ENCODE measurements at places on chromosomes 16 and 17.

DNA sequence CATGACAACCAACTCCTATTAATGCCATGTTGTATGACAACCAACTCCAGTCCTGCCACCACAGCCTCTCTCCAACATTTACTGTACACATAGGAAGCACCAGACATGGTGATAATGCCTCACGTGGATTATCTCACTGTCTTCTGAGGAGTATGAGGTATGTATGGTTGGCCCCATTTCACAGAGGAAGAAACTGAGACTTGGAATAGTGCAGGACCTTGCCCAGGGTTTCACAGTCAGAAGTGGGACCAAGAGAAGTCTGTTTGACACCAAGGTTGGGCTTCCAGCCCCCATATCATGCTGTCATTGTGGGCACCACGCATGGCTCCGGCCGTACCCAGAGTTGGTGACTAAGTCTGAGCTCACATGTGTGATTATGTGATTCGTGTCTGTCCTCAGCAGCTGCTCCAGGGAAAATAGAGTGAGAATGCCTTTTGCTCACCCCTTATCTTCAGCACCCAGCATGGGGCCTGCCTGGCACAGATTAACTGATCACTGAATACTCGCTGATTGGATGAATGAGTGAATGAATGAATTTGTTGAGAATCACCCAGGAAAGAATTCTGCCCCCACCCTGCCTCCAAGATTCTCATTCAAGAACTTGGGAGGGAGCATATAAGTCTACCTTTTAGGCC is 204.1 kb upstream of the NLRP1 start:
- DNase-seq: peak; percentile 53

DNA sequence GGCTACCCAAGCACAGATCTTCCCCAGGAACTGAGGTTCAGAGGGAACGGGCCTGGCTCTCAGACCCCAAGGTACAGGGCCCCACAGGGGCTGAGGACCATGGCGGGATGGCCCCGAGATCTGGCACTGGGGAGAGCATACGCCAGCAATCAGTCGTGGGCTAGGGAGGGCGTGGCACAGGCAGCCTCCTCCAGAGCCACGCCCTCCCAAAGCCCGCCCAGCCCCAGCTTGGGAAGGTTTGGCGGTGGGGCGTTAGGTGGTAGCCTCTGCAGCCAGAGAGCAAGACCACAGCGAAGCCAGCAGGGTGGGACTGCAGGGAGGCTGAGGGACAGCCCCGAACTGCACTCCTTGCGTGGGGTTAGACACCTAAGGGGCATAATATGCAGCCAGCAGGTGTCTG is 11.6 kb downstream of the WNT9B start:
- no peak for DNase-seq

GRCh38 chr17:50187394-50187725 is 14.1 kb downstream of the COL1A1 start:
- no peak for DNase-seq

- no peak for DNase-seq
These were observed 10.0 kb downstream of the ZNF689 start for GRCh38 chr16:30600215-30600614.

GRCh38 chr17:8397636-8398035 is at the start of gene RNF222:
Gene RNF222 (minus strand): TSS chr17:8397827. CDS start chr17:8393461, 4,366 bp downstream.
- DNase-seq: no peak

- no peak for DNase-seq
These were observed 11.1 kb upstream of the RNF112 start for GRCh38 chr17:19399750-19400450.

DNA sequence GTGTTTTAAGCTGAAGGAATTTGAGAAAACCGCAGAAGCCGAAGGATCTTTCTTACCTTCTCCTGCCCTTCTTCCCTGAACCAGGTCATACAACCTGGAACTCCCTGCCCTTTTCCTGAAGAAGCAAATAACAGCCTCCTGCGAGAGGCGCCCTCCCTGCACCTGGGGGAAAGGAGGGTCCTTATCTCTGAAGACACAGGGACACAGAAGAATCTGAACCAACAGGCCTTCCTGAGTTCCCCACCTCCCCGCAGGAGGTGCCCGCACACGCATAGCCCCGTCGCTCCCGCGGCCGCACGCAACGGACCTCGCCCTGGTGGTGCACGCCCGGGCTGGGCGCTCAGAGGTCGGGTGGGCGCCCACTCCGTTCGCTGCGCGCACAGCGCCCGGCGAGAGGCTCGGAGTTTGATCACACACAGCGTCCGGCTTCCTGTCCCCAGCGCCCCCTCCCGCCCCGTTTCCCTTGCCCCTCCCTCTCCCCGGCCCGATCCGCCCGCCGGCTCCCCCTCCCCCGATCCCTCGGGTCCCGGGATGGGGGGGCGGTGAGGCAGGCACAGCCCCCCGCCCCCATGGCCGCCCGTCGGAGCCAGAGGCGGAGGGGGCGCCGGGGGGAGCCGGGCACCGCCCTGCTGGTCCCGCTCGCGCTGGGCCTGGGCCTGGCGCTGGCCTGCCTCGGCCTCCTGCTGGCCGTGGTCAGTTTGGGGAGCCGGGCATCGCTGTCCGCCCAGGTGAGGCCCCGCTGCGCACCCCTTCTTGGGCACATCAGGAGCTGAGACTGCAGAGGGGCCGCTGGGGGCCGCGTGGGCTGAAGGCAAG is at the start of gene TNFSF12:
Gene TNFSF12, plus strand, starts transcription at position 474 of the 816 bp plus-strand sequence. Its CDS starts 96 bp downstream, at position 570.
- DNase-seq: no peak

DNA sequence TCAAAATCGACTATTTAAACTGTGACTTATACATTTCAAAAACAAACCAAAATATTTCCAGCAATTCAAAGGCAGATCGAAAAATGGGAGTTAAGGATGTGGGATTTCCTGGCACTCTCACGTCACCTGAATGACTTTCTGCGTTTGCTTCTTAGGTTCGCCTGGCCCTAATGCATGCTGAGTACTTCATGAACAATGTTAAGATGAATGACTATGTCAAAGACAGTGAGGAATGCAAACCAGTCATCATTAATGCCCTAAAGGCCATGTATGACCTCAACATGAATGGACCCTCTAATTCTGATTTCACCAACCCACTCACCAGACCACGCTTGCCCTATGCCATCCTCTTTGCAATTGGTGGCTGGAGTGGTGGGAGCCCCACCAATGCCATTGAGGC is 7.3 kb downstream of the KLHL10 start:
- no peak for DNase-seq

DNA sequence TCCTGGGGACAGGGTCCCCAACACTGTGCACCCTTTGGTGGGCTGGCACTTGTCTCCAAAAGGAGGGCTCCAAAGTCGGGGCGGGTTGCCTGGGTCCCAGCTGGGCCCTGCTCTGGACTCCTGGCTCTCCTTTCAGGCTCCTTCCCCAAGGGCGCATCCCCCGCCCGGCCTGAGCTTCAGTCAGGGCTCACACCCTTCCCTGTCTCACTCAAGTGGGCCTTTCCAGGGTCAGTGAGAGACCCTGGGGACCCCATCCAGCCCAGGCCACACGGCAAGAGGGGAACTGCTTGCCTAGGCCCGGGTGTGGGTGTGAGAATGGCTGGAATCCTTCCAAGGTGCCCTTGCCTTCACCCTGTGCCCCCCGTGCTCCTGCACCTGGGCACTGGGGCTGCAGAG is 41.8 kb upstream of the SLC38A10 start:
- no peak for DNase-seq

DNA sequence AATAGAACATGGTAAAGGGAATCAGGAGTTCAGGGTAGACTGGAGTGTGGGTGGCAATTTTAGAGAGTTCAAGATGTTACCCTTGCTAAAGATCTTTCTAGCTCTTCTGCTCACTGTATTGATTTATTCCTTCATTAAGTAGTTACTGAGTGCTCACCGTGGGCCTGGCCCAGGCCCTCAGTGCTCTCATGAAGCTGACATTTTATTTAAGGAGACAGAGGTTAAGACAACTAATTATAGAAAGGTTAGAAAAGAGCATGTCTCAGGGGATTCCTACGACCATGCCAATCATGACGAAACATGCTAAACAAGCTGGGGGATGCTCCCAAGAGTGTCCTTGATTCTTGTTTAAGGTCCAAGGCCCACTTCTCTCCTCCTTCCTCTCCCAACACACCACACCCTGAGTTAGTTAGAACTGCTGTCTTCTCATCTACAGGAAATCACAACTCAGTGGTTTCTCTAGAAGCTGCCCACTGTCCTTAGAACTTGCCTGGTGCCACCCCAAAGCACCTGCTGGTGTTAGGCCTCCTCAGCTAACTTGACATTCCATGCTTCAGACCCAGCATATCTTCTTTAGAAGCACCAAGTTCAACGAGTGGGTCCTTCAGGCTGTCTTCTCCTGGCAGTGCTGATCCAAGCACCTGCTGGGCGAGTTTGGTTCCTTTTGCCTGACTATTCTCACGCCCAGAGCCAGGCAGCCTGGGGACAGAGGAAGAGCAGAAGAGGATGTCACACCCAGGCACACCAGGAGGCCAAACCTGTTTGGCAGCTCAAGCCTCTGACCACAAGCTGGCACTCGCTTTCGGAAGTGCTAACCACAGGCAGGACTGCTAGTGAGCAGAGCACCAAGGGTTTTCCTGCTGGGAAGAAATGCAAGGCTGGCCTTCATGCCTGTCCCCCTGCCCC is 79.0 kb downstream of the GAS7 start:
- no peak for DNase-seq

- DNase-seq: peak; percentile 9
These were observed 827.6 kb upstream of the CA10 start for GRCh38 chr17:52986056-52986662.

DNA sequence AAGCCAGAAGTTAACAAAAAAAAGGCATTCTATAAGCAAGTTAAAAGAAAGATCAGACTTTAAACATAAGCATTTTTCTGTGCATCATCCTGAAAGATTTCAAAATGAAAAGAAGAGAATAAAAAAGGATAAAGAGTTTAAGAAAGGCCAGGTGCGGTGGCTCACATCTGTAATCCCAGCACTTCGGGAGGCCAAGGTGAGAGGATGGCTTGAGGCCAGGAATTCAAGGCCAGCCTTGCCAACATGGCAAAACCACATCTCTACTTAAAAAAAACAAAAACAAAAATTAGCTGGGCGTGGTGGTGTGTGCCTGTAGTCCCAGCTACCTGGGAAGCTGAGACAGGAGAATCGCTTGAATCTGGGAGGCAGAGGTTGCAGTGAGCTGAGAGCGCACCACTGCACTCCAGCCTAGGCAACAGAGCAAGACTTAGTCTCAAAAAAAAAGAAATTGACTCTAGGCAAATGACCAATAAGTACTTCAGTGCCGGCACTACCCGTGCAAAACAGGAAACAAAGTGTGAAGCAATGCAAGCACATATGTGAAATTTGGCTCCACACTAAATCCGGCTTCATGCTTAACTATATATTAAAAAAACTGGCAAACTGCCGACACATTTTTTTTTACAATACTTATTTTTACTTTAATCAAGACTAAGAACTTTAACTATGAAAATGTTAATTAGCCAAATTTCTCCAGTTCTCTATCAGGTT is 83.2 kb upstream of the C17orf78 start:
- DNase-seq: no peak

GRCh38 chr17:8366231-8366630 is 10.3 kb downstream of the KRABD2 start:
- DNase-seq: peak; percentile 37

DNA sequence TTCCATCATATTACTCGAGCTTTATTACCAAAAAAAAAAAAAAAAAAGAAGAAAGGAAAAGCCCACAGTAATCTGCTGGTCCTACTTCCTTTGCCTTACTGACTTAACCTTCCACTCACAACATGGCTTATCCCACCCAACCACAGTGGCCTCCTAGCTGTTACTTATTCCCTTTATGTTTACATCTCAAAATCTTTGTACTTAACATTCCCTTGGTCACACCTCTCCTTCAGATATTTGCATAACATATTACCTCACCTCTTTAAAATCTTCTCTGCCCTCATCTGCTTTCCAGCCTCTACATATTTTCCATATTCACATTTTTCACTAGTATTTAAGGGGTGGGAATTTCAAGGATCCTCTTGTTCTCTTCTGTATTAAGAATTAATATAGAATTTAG is 327.0 kb upstream of the TBX2 start:
- peak; percentile 9 for DNase-seq

- no peak for DNase-seq
These were observed 147.5 kb downstream of the KCNJ12 start for GRCh38 chr17:21523497-21524210.

- DNase-seq: peak; percentile 69
These were observed 403.1 kb upstream of the CDH11 start for GRCh38 chr16:65524997-65525396.

GRCh38 chr17:44828919-44829522 is 1.1 kb downstream of the GJC1 start:
- DNase-seq: peak; percentile 30

- no peak for DNase-seq
These were observed 1437.4 kb downstream of the CDH11 start for GRCh38 chr16:63684149-63685101.

- no peak for DNase-seq
These were observed 22.2 kb upstream of the RAB11FIP4 start for GRCh38 chr17:31369266-31369665.

DNA sequence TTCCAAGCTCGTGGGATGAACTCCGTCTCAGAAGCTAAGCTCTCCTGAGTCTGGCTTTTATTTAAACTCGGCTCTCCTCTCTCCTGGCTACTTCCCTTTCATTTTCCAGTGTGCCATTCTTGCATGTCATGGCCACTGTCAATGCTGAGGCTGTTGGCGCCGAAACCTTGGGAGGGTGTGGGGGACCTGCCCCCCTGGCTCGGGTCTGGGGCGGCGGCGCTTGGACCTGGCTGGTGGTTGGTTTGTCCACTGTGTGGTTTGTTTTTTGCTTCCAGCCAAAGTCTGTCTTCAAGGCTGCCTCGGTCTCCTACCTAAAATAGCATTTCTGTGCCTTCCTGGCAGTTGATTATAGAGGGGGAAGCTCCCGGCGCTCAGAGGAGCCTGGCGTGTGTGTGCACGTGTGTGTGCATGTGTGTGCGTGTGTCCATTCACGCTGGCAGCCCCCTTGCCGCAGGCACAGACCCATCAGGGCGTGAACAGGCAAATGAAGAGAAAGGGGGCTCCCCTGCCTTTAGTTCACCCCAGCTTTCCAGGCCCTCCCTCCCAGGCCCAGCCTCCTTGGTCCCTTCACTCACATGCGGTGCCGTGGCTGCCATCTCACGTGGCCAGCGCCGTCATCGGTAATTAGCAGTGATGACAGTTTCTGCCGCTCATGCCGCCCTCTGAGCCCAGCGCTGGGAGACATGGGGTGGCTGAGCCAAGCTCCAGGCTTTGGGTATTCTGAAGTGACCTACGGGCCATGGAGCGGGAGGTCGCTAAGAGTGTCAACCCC is 179.9 kb downstream of the SEC14L1 start:
- DNase-seq: no peak

- no peak for DNase-seq
These were observed at the start of gene NAGS for GRCh38 chr17:44004077-44004760. Gene NAGS (plus strand): TSS chr17:44004622. CDS start chr17:44004664, 42 bp downstream.

DNA sequence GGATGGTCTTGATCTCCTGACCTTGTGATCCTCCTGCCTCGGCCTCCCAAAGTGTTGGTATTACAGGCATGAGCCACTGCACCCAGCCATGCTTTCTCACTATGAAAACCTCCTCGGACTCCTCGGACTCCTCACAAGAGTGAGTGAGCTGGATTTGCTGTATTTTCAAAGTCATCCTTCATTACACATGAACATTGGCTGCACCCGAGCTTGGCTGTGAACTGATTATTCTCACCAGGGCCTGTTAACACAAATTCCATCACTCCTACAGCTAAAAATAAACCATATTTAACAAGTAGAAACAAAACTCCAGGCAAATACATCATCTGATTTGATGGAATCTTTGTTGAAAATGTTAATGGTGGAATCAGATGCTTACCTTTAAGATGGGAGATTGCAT is 50.3 kb downstream of the PITPNC1 start:
- peak; percentile 58 for DNase-seq

- peak; percentile 97 for DNase-seq
These were observed 1.6 kb upstream of the DUSP14 start for GRCh38 chr17:37488009-37488604.
